ENCODE measurements at places on chromosomes 7 and 10. TPM values are rescaled to one million over a fixed set of nuclear protein-coding genes. Genes with fewer than 3 reads are reported as not detected.

Gene MYO1G
- 0.11 TPM for total RNA-seq

Gene SNCG
- 7.5 TPM for total RNA-seq

Gene TYW1B
- total RNA-seq: 2.5 TPM

Gene VPS37D
- total RNA-seq: 9.2 TPM

Gene TUBB8
- total RNA-seq: not detected

Gene VAX1
- not detected for total RNA-seq

Gene ADCY1
- 0.33 TPM for total RNA-seq

Gene COL17A1
- total RNA-seq: 0.33 TPM

Gene COL13A1
- total RNA-seq: 35.9 TPM

Gene DIP2C
- 23.1 TPM for total RNA-seq

Gene ARPC1A
- total RNA-seq: 334 TPM

Gene ASB10
- total RNA-seq: not detected

Gene AGR2
- total RNA-seq: under 0.01 TPM

Gene OR2A12
- total RNA-seq: not detected

Gene ACTL6B
- not detected for total RNA-seq

Gene AASS
- 31.1 TPM for total RNA-seq

Gene TFPI2
- 620 TPM for total RNA-seq

Gene KCNMA1
- 169 TPM for total RNA-seq

Gene PNLIPRP3
- 0.12 TPM for total RNA-seq

Gene CNOT4
- 6.6 TPM for total RNA-seq

Gene UPK3B
- total RNA-seq: not detected

Gene NSUN5
- 24.3 TPM for total RNA-seq

Gene RNF133
- 1.1 TPM for total RNA-seq

Gene SHTN1
- total RNA-seq: 1.8 TPM

Gene ACTA2
- total RNA-seq: 87.2 TPM

Gene NUTM2B
- 0.37 TPM for total RNA-seq

Gene FAM131B
- total RNA-seq: 2.3 TPM

Gene GIMAP7
- not detected for total RNA-seq

Gene ZNF503
- total RNA-seq: 5.8 TPM

Gene NKX1-2
- not detected for total RNA-seq

Gene KLHDC10
- 26.0 TPM for total RNA-seq

Gene TWIST1
- 51.1 TPM for total RNA-seq

Gene PIP
- not detected for total RNA-seq

Gene LDB3
- total RNA-seq: not detected

Gene TAS2R5
- 1.00 TPM for total RNA-seq

Gene GSTO2
- total RNA-seq: 1.7 TPM

Gene TBRG4
- total RNA-seq: 64.7 TPM

Gene SFTPA2
- total RNA-seq: not detected

Gene ZNF425
- 1.9 TPM for total RNA-seq

Gene XRCC2
- 1.6 TPM for total RNA-seq

Gene NYAP1
- total RNA-seq: 1.2 TPM

Gene ECD
- 32.1 TPM for total RNA-seq
